SK-N-DZ (cell line): ENCODE measurements at places on chromosomes 6 and 20.

GRCh38 chr6:14946753-14947152 lies 299.1 kb upstream of the JARID2 start:
- DNase-seq = no peak

- no peak for DNase-seq
Measured at GRCh38 chr6:112416866-112417265, 69.7 kb downstream of the RFPL4B start.

DNA sequence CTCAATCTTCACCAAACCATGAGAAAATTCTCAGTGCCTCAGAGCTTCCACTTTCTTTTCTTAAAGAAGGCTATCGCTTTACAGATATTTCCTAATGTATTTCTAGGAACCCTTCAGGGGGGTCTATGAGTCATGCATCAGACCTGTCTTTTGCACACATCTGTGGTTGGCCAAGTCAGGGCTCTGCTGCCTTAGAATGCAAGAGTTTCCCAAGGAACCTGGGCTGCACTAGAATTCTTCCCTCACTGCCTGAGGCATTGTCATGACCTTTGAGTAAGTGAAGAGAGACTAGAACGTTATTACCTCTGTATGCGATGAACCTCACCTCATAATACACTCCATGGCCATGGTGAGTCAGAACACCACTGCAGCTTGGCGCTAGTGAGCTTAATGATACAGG lies 365.0 kb upstream of the ID4 start:
- DNase-seq = no peak

- DNase-seq = no peak
Measured at GRCh38 chr6:134795001-134795400, 154.9 kb downstream of the ALDH8A1 start.

DNA sequence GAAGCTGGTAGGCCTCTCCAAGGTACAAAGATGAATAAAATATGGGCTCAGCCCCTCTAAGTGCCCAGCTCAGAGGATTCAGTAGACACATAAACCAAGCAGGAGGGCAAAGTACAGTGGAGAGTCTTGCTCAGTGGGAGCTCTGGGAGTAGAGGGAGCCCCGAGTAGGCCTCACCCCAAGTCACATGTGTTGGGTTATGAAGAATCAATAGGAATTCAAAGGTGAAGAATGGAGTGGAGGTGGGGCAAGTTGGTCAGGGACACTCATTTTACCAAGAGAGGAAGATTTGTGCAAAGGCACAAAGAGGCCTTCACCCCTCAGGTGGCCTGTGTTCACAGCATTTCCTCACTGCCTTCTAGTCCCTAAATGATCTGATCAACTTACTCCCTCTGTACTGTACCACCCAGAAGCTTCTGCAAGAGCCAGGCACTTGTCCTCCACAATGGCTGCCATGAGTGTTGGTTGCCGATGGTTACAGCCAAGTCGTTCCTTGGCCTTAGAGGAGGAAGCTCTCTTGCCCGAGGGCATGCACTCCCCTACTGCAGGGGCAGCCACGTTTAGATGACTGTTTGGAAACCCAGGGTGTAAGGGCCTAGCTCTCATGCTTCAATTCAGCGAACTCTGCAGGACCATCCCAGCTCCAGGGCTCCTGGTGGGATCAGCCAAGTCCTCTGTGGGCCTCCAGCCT lies 6.7 kb upstream of the CDKN1A start:
- DNase-seq = no peak

GRCh38 chr6:135853227-135853626 lies 1.7 kb downstream of the PDE7B start:
- no peak for DNase-seq

DNA sequence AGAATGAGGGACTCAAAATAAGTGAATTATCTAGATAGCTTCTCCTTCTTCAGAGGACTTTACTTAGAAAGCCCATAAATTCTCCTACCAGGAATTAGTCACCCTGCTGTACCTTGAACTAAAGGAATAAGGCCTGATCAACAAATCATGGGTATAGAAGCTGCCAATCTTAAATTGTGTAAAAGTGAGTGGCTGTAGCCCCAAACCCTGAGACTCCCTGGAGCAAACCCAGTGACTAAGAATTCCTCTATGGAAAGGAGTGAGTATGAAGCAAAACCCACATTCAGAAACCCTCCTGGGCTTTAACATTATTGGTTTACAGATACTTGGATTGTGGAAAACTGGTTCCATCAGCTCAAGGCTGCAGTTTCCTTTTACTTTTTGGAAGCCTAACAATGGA lies 285.8 kb upstream of the TBX18 start:
- no peak for DNase-seq

GRCh38 chr20:59825944-59826759 lies 107.3 kb downstream of the SYCP2 start:
- no peak for DNase-seq

- DNase-seq = no peak
Measured at GRCh38 chr6:31577579-31577966, 2.2 kb downstream of the TNF start.

DNA sequence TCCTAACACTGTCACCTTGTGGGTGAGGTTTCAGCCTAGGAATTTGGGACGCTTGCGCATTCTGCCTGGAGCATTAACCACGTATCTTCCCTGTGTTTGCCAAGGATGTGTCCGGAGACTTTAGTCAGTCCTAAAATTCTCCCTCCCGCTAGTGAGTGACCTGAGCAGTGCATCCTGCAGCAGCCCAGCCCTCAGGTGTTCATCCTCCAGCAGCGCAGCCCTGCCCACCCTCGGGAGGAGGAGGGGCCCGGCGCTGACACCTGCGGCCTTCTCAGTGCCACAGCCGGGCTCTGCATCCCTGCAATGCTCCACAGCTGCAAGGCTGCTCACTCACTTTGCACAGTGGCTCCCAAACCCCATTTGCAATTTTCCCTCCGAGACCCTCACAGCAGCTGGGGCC lies 79.5 kb downstream of the ERMARD start:
- DNase-seq = no peak
